ENCODE measurements at places on chromosomes 2 and 18.

DNA sequence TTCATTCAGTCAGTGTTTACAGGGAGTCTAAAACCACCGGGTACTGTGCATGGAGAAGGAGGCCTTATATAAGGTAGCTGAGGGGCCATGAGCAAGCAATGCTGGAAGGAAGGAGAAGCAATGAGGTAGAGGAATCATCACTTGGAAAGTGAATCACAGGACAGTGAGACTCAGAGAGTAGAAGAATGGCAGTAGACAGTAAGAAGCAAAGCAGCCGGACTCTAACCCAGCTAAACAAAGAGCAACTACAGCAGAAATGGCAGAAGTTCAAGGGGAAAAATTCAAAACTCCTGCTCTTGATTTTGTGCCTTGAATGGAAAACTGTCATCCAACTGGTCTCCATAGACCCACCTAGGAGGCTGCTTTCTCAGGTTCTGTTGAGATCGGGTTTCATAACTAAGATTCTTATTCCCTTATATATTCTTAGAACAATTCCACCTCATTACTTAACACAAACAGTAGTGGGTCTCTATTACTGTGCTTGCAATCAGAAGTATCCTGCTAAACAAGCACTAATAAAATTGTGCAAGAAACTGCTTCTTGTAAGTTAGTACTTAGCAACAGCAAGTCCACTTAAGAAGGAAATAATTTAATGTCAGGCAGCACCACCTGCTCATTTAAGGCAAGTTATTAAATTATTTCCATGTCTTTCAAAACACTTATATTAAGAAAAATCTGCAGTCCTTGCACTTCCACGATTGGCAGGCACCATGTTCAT, 68.0 kb downstream of the RBMS1 start:
- DNase-seq: no peak

- DNase-seq: no peak
Observed at GRCh38 chr18:495017-495416, 5.5 kb downstream of the COLEC12 start.

- no peak for DNase-seq
Observed at GRCh38 chr2:97770445-97770844, 57.1 kb downstream of the ZAP70 start.

DNA sequence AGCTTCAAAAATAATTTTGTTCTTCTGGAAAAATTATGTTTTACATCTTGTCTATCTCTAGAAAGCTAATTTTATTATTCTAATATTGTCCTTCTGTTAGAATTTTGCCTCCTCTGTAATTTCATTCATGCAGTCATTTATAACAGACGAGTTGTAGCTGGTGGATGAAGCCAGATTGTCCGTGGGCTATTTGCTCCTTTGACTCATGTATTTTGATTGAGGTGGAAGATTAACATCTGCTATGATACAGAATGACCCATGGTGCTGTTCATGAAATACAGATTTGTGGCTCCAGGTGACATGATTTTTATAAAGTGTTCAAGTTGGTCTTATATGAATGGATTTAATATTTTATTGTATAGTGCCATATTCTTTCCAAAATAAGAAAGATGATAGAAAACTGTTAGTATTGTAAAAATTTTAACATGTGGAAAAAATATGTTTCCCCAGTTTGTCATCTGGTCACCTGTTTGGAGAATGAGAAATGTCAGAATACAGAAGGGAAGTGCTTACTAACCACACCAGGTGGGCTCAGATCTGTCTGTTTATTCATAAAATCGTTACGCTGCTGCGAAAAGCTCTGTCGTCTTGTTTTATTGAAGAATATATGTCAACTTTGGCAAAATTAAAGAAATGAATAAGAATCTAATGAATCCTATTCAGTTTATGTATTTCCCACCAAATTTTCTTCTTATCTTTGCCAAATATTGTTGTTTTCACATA, 20.4 kb upstream of the L3MBTL4 start:
- no peak for DNase-seq

DNA sequence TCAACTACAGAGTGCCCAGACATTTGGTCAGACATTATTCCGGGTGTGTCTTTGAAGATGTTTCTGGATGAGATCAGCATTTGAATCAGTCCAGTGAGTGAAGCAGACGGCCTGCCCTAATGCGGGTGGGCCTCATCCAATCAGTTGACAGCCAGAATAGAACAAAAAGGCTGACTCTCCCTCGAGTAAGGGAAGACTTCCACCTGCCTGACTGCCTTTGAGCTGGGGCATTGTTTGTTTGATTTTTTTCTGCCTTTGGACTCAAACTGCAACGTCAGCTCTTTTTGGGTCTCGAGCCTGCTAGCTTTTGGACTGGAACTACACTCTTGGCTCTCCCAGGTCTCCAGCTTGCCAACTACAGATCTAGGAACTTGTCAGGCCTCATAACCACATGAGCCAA, 111.7 kb upstream of the AGAP1 start:
- DNase-seq: no peak

DNA sequence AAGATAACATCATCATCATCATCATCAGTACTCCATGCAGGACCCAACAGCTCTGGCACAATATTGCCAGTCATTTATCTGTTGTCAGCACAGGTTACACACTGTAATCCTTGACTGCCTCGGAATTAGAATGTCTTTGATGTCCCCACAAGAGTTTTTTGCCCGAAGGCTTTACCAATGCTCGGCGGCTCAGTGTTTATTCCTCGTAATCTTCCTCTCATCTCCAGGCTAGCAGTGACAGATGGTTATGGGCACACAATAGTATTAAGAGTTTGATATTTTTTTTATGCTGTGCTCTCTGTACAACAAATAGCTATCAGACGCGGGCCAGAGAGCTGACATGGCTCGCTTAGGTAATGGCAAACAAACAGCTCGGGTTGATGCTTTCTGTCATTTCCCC, 515.2 kb downstream of the ZEB2 start:
- peak; percentile 80 for DNase-seq
